ENCODE measurements at places on chromosomes 5 and 9.
A peak's percentile ranks its signal among the peaks of the same experiment; 100 is the strongest.

- peak; percentile 74 for DNase-seq
Observed at GRCh38 chr5:119355244-119355638, 578 bp upstream of the TNFAIP8 start.

GRCh38 chr9:34431667-34432066 lies 26.7 kb downstream of the FAM219A start:
- no peak for DNase-seq

DNA sequence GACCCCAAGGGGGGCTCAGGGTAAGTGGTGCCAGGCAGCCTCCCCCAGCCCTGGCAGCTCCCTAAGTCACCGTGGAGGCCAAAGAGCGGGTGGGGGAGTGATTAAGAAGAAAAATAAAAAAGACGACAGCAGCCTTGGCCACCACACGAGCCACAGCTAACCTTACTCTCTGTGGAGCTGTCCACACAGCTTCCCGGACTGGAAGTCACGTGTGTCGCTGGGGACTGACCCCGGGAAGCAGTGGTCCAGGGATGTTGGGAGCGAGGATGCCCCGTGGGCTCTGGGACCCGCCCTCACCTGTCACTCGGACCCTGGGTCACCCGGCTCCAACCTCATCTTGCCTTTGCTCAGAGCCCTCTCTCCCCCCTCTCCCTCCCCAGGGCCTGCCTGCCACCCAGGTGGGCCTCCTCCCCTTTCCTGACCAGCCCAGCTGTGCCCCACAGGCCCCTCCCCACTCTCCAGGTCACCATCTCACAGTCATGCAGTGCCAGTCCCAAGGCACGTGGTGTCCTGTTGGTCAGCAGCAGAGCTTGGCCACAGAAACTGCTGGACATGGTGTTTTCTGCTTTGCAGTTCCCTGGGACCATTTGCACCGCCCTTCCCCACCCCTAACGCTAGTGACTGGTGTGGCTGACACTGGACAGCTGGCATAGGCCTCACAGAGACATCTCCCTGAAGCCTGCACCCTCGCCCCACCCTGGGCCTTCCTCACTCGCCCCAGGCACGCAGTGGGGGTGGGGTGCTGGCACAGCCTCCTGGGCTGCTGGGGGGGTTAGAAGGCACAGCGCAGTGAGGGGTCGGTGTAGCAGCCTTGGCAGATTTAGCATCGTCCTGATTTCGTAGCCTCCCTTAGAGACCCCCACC lies 9.8 kb upstream of the EXOC3 start:
- no peak for DNase-seq

DNA sequence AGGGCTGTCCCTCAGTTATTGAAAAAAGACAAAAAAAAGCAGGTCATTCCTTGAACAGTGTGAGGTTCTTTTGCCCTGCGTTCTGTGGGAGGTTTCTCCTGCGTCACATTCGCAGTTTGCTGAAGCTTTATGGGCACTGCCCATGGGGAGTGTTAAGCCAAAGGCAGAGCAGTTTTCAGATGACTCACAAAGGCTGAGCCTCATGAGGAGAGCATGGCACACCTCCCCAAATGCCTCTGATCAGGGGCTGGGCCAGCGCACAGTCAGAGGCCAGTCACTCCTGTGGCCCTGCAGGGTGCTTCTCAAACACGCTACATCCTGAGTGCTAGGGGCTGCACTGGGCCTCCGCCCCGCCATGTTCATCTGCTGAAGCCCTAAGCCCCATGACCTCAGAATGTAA lies 38.4 kb downstream of the IRX1 start:
- DNase-seq: no peak

GRCh38 chr5:19676895-19677294 lies 311.1 kb downstream of the CDH18 start:
- no peak for DNase-seq

DNA sequence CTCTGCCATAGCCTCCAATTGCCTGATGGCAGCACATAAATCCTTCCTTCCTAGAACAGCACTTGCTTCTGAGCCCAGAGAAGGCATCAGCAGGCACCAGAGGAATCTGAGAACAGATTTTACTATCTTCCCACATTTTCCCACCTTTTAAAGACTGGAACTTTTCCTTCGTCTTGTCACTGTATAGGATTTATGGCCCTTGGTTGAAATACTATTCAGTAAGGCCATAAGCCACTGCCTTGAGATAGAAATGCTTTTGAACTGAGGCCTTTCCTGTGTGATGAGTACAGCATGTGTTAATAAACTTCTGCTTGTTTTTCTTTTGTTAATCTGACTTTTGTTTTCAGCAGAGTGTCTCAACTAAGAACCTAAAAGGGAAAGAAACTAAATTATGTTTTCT lies 84.3 kb downstream of the MRPS27 start:
- DNase-seq: no peak

DNA sequence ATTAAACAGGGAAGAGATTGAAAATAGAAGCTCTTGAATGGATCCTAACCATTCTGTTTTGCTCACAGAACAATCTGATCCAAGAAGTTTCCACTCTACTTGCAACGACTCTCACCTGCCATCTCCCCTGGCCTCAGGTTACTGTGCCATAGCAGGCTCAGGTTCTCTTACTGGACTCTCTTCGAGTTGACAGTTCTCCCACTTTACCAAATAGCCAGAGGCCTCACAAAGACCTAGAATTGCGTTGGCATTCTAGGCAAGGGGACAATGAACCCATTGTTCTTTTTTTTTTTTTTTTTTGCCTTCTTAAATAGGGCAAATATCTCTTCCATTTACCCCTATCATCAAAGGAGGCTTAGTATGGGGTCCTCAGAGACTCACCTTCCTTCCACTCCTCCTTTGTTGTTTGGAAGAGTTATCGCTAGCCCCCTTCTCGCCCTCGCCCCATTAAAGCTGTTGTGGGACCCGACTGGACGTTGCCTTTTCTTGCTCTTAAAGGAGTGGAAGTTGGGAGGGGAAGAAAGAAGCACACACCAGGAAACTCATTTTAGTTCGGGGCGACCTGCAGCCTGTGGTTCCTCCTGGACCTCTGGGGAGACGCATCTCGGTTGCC lies 688 bp upstream of the PLPPR1 start:
- no peak for DNase-seq

- no peak for DNase-seq
Observed at GRCh38 chr5:80925931-80926330, 34.2 kb upstream of the RASGRF2 start.

DNA sequence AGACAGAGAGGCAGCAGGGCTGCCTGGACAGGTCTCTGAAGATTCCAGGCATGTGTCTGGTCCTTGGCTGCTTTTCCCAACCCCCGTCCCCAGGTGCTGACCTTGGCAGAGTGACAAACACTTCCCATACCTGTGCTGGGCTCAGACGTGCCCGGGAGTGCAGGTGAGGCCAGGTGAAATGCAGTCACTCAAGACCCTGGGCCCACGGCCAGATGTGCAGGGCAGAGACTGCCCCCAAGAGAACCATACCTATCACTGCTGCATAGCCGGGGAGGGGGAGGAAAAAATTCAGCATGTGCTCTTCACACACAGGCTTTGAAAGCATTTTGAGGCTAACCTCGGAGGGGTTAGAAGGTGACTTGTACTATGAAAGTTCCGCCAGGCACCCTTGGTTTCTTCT lies 22.6 kb downstream of the CCNJL start:
- DNase-seq: no peak

Data from activated T-cell treated with anti-CD3 and anti-CD28 coated beads, Interleukin-2, amount 50 U/mL, for 48 hours (primary cell).